ENCODE measurements at places on chromosomes 3 and 15.

DNA sequence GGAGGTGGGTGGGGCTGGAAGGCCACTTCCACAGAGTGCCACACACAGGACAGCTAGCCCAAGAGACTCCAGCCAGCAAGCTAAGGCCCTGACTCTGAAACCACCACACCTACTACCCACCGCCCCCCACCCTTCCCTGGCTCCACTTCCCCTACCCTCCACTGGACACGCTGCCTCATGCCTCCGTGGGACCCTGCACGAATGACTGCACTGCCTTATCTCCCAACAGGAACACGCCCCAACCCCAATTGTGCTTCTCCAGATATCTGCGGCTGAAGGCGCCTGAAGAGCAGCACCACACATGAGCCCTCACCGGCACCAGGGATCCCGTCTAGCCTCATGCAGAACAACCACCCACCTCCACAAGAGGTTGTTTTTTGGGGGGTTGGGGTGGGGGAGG lies 2.7 kb downstream of the LINGO1 start:
- no peak for DNase-seq

GRCh38 chr15:56530157-56530556 lies 65.2 kb upstream of the MNS1 start:
- DNase-seq = no peak

DNA sequence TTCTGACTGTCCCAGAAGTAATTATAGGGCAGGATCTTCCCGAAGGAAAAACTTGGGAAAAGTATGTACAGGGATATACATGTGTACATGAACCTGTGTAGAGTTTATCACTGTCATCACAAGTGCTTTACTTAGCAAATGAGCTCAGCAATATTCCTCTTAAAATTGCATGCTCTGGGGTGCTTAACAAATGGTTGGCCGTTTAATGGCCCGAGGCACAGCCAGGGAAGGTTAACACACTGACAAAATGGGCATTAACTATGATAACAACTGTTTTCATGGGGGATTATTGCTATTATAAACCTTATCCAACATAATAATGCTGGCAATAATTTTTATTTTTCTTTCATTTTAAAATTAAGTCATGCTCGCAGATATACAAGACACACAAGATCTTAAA lies 459.3 kb downstream of the TUSC7 start:
- no peak for DNase-seq

GRCh38 chr15:98648654-98649471 lies 524 bp downstream of the IGF1R start:
- DNase-seq = no peak

DNA sequence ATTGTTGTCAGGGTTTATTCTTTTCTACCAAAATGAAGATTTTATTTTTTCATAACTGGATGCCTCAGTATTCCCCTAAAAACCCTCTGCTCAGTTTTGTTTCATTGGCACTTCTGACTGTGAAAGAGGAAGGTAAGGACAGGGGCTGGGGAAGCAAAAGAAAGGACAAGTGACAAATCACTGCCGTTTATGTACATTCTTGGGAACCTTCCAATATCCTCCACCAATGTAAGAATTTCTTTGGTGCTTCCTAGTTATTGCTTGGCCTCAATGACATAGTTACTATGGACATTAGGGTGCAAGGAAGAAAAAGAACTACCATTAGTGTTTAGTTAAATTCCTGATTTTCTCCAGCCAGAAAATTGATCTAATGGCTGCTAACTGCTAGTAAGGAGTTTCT lies 131.0 kb upstream of the C15orf61 start:
- DNase-seq = no peak

- DNase-seq = no peak
These were observed 453.5 kb downstream of the SOX2 start for GRCh38 chr3:182165234-182165633.

- no peak for DNase-seq
These were observed 39.4 kb downstream of the SH3BP5 start for GRCh38 chr3:15292765-15293522.

GRCh38 chr3:49255718-49256511 lies 21.1 kb downstream of the C3orf62 start:
- DNase-seq = no peak

DNA sequence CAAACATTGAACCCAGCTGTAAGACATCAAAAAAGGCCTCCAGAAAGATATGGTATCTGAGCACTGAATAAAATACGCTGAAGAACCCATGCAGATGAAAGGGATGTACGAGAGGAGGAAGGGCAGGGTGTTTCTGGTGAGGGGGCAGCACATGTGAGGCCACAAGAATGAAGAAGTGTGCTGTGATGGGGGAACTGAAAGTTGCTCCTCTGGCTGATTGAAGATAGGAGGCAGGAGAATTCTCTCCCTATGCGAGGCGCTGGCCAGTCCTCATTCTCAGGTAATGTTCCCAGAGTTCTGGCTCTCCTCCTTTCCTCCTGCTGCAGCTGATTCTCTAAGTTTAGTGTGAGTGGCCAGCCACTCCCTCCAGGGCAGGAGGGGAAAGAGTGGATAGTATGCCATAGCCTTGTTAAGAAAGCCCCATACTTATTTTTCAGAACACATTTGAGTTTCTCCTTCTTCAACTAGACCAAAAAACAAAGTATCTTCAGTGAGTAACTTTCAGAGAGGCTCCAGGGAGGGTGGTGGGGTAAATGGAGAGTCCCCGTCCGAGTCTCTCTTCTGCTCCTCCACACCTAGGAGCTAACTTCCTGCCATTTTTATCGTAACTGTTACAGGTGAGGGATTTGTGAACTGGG lies 26.9 kb upstream of the MYO1E start:
- no peak for DNase-seq

GRCh38 chr3:45763303-45763675 lies 33.0 kb downstream of the SLC6A20 start:
- DNase-seq = no peak

- no peak for DNase-seq
These were observed 1.3 kb upstream of the CPEB1 start for GRCh38 chr15:82648257-82649103.

All from HTR-8/SVneo (cell line).